Left lung (tissue), 14 donors: ENCODE measurements at places on chromosomes 12 and 14. TPM values are rescaled to one million over a fixed set of nuclear protein-coding genes. Genes with fewer than 3 reads are reported as not detected.

GRCh38 chr12:65277994-65278575, 398 bp upstream of the MSRB3 start:
- no peak for DNase-seq

- no peak for DNase-seq
Measured at GRCh38 chr12:18375131-18375530, 113.8 kb downstream of the PIK3C2G start.

- no peak for DNase-seq
Measured at GRCh38 chr14:45946251-45946650, 693.2 kb upstream of the MIS18BP1 start.

DNA sequence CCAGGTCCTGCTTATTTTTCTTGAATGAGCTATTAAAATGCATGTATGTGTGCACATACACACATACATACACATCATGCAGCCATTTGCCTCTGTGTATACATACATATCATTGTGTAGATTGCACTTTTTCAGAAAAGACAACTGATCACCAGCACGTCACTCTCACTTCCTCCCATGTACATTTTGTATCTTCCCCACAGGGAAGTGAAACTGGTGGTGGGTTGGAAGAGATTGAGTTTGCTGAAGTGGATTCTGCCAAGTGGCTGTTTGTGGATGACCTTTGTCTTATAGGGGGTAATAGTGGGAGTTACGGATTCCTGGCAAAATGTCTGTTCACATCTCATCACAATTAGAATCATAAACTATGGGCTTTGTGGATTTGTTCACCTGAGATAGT, 448.6 kb downstream of the RAD51B start:
- DNase-seq: no peak

Gene SLC5A8
- 0.23 TPM for polyA plus RNA-seq

DNA sequence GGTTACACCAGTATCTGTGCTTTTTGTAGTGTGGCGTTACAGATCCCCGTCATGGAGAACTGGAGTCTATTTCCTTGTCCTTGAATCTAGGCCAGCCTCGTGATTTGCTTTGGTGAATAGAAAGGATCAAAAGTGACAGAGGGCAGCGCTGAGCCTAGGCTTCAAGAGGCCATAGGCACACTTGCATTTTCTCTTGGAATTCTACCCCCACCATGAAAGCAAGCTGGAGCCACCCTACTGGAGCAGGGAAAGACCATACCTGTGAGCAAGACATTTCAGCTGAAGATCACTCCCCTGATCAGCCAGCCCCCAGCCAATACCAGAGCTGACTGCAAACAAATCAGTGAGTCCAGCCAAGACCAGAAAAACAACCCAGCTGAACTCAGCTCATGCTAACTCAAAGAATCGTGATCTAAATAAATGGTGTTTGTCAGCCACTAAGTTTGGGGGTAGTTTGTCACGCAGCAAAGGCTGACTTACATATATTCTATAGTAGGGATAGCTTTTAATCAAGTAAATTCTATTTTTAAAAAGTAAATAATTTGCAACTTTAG, 521.9 kb upstream of the TBX3 start:
- no peak for DNase-seq

Gene CLEC4C
- 0.20 TPM for polyA plus RNA-seq

GRCh38 chr14:66701813-66702212, 193.9 kb downstream of the GPHN start:
- no peak for DNase-seq

GRCh38 chr12:63206909-63207308, 55.9 kb upstream of the AVPR1A start:
- no peak for DNase-seq

DNA sequence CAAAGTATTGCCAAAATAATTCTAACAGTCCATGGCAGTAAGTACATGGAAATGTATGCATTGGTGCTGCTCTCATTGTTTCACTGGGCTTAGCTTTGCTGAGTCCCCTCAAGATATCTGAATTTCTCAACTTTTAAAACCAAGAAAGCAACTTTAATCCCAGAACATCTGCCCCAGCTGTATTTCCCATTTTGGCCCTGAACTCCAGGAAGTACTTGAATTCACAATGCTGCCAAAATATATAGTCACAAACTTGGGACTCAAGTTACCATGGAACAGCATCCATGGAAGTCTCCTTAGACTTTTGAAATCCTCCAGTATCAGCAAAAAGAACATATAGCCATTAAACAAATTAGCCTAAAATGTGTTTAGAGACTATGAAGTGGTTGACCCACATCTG, 78.5 kb upstream of the FLRT2 start:
- no peak for DNase-seq

DNA sequence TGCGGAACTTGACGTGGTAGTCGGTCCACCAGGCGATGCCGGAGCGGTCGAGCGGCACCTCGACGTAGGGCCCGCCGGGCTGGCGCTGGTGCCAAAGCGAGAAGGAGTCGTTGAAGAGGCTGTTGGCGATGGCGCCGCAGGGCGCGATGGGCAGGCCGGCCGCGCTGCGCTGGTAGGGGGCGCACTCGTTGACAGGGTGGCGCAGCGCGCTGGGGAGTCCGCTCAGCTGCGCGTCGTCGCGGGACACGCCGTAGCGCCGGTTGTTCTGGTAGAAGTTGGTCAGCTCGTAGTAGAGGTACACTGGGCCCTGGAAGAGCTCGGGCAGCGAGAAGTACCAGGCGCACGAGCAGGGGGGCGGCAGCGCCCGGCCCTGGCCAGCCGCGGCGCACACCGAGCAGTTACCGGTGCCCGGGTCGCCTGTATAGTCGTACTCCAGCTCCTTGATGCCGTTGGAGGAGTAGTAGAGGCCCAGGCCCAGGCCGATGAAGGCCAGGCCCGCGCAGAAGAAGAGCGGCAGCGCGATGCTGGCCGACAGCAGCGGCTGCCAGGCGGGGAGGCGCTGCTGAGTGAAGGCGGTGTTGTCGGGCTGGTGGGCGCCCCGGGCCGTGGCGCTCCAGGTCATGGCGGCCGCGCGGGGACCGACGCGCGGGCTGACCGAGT, 482 bp downstream of the TMEM30B start:
- DNase-seq: peak; percentile 67

- DNase-seq: peak; percentile 67
Measured at GRCh38 chr12:70365648-70366518, at the start of gene KCNMB4. Gene KCNMB4, plus strand, starts transcription at chr12:70366290. Its CDS starts 445 bp downstream, at chr12:70366735.

- no peak for DNase-seq
Measured at GRCh38 chr14:71485833-71486232, 446.4 kb upstream of the RGS6 start.

DNA sequence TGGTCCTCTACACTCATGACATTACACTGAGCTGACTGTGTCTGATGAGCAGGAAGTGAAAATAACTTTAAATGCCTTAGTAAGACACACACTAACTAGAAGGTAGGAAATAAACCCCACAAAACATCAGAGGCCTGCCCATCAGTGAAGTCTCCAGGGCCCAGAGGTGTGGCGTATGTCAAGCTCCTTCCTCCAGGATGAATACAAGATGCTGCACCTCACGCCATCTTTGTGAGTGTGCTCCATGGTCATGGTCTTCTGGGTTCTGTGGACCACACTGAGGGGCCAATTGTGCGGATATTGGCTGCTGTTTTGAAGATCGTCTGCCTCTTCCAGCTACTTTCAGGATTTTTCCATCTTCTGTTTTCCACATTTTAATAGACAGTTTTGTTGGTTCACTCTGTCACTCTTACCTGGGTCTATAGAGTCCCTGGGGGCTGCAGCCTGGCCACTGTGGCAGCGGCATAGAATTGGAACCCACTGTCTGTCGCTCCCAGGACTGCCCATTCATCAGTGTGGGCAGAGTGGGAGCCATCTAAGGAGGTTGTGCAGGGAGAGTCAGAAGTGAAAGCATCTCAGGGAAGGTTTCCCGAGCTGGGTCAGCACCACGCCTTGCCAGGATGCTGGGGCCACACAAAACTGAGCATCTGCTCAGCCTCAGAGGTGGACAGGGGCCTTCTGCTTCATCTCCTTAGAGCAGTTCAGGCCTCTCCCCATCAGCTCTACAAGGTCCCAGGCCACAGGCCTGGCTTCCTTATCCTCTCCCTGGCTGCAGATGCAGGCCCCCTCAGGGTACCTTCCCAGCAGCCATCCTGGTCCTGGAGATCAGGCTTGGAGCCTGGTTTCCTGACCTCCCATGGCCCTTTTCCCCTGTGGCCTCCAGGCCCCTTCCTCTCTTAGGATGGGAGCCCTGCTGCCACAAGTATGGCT, 57.5 kb upstream of the C14orf180 start:
- no peak for DNase-seq

DNA sequence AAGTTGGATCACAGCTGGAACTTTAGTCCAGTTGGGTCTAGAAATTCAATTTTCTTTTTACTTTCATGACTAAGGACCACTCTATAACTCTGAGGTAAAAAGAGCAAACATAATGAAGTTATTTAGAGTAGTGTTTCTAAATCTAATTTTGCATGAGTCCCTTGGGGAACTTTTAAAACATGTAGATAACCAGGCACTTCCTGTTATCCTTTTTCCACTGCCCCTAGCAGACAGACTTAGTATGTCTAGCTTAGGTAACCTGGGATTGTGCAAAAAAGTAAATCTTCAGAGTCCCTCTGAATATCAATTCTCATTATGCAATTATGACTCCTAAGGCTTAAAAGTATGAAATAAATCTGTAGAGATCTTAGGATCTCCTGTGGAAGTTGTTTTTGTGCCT, 371.2 kb downstream of the DIO2 start:
- DNase-seq: no peak

Gene OR4K5
- polyA plus RNA-seq: not detected

Gene TPH2
- polyA plus RNA-seq: 0.48 TPM

DNA sequence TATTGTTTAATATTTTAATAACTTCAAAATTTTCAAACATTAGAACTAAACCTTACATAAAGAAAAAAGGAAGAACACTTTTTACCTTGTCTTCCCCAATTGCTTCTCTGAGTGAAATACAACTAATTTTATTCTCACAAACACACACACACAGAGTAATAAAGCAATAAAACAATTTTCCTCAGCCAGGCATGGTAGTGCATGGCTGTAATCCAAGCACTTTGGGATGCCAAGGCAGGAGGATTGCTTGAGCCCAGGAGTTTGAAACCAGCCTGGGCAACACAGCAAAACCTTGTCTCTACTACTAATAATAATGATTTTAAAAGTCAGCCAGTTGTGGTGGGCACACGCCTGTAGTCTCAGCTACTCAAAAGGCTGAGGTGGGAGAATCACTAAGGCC, 13.1 kb downstream of the PPP1R12A start:
- no peak for DNase-seq

Gene MMP17
- polyA plus RNA-seq: 4.0 TPM

Gene FOXA1
- polyA plus RNA-seq: 43.7 TPM

Gene TSPAN8
- 1.6 TPM for polyA plus RNA-seq

- no peak for DNase-seq
Measured at GRCh38 chr12:110790301-110790700, 47.6 kb upstream of the PPP1CC start.

GRCh38 chr12:56522411-56523193, 982 bp downstream of the RBMS2 start:
- no peak for DNase-seq

- DNase-seq: no peak
Measured at GRCh38 chr14:61543946-61544345, 151.4 kb upstream of the HIF1A start.

Gene PPFIA2
- 1.8 TPM for polyA plus RNA-seq

GRCh38 chr14:83816761-83817160, 1713.2 kb upstream of the FLRT2 start:
- DNase-seq: no peak

DNA sequence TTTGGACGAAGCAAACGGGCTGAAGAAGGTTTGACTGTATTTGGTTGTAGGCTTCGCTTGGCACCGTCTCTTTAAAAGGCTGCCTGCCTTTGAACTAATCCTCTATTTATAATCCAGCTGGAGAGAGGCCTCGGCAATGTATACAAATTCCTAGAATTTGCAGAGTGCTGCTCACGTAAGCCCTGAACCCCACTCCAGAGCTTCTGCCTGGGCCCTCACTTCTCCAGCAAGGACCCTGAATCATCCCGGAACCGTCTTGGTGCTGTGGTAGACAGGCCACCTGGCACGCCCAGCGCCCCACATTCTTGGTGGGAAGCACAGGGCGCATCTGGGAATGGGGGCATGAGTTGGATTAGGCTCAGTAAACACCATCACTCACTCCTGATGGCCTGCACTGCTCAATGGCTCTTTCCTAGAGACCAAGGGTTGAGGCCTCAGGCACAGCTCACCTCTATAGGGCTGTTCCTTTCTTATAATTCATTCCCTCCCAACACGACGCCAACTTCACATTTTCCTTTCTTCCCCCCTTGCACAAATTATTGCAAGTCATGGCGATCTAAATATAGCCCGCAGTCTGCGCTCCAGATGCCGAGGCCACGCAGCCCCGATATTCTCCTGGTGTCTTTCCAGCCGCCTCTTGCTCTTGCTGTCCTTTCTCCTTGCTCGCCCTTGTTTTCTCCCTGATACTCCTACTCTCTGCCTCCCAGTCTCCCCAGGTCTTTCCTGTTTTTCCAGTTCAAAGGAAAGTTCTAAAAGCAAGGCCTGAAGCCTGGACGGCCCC, 141.0 kb downstream of the ZFP36L1 start:
- peak; percentile 69 for DNase-seq

- DNase-seq: no peak
Measured at GRCh38 chr12:82426081-82426480, 67.8 kb downstream of the METTL25 start.

Gene STXBP6
- 49.1 TPM for polyA plus RNA-seq

DNA sequence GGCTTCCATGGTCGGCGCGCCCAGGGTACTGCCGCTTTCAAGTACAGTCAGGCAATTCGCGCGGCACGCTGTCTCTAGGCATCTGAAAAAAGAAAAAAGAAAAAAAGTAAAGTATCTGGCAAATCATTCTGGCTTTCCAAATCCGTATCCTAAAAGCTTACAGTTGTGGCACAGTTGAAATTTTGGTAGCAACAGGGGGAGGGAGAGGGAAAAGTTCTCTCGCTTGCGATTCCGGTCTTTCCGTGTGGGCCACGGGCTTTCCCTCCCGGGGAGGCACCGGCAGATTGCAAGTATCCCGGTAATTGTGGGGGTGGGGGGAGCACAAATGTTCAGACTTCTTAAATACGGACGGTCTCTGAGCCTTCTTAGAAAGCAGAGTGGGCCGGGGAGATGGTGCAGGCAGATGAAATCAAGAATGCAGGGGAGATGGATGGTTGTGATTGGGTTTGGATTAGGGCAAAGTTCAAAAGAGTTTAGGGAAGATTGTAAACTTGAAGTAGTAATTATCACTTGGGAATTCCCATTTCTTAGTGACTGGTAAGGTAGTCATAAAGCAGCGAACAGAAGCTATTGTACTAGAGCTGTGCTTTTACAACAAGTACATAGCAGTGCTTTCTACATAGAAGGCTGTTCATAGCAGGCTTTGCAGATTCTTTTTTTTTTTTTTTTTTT, 1.2 kb downstream of the SOCS2 start:
- DNase-seq: no peak

GRCh38 chr12:49807991-49808580, 20.1 kb downstream of the NCKAP5L start:
- no peak for DNase-seq
